ENCODE measurements at places on chromosomes 16 and 17.

DNA sequence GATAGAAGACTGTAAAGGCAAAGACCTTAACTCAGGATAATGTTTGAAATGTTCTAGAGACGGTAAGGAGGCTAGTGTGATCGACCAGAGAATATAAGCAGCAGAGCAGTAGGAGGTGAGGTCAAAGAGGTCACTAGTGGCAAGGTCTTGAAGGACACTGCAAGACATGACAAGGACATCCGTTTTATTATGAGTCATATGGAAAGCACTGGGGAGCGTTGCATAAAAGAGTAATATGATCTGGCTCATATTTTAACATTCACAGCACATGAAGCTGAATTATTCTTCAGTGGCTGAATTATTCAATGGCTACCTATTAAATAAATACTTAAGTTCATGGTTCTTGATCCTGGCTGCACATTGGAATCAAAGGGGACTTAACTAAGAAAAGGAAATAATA lies 123.7 kb downstream of the SOX9 start:
- DNase-seq: no peak

DNA sequence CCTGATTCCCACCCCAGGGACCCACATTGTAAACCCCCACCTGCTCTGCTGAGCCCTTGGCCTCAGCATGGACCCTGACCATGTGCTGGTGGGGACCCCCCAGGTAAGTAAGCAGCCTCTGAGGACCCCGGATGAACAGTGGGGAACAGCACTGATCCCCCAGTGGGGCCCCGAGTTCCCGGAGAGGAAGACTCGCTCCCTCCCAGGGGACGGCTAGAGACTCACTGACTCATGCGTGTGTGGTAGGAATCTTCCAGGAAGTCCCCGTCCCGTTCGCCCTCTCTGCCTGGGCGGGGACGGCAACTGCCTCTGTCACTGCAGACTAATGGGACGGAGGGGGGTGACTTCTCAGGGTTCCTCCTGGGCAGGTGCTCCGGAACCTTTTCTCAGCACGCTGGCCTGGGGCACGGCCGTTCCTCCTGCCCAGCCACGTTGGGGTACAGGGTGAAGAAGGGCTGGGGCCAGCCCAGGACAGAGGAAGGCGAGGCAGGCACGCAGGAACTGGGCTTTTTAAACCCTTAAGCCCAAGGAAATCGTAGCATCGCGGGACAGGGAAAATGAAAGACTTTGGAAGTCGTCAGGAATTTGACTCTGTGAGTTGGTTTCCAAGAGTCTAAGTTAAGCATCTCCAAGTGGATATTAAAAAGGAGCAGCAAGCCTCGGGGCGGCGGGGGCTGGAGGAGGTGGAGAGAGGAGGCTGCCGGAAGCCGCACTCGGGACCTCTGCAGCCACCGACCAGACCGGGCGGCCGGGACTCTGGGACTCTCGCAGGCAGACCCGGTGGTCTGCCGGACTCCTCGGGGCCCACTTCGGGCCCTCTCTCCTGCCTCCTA lies 178.7 kb downstream of the SEC14L1 start:
- peak; percentile 95 for DNase-seq

- DNase-seq: no peak
Measured at GRCh38 chr17:83156408-83156807, 77.0 kb downstream of the METRNL start.

DNA sequence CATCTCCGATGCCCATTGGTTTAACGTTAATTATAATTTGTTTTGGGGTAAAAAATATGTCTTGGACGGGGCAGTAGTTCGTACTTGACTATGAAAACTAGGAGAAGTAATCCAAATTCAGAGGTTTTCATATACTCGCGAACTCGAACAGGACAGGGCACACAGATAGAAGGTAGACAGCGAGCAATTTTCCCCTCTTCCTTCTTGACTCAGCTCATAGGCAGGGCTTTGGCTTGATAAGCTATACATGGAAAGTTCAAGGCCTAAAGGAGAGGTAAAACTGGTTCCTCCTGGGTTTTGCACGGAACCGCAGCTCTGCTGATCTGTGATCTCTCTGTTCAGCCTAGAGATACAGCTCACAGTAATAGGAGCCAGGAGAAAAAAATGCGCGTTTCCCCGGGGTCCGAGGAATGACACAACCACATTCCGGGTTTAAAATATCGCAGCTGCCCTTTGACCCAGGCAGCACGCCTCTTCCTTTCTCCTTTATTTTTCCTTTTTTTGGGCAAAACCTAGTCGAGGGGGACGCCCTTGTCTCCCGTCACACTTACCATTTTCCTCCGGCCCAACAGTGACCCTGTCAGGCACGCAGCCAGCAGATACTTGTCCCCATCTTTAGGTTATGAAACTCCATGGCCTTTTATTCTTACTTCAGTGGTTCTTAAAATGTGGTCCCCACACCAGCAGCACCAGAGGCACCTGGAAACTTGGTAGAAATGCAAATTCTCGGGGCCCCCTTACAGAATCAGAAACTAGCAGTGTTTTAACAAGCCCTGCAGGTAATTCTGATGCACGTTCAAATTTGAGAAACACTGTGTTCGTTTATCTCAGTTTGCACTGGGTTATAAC lies 1.7 kb upstream of the LASP1 start:
- peak; percentile 75 for DNase-seq

DNA sequence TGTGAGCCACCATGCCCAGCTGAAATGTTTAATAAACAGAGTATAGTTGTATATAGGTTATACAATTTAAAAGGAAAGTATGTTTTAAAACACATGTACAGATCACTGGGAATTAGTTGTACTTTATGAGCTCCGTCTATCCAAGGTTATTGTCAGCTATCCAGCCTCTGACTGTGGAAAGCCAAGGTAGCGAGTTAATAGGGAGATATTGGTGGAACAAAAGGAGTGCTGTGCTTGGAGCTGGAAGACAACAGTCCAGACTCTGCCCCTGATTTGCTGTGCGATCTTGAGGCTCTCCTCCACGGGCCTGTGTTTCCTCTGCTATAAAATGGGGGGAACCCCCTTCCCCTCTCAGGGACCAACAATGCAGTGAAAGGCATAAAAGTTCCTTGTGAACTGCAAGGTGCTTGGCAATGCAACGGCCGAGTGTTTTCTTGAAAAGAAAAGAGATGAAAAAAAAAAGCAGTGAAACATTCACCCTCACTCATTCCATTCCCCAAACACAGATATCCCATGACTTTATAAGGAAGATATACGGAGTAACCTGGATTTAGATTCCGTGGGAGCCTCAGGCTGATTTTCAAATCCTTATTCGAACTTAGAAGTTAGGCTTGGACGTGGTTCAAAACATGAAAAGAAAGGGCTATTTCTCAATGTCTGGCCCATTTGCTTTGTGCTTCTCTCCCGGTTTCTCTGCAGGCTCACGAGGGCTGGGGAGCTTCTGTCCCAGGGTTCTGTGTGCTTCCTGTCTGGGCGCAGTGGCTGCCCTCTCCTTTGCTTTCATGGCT lies 34.1 kb downstream of the CUEDC1 start:
- DNase-seq: peak; percentile 83

DNA sequence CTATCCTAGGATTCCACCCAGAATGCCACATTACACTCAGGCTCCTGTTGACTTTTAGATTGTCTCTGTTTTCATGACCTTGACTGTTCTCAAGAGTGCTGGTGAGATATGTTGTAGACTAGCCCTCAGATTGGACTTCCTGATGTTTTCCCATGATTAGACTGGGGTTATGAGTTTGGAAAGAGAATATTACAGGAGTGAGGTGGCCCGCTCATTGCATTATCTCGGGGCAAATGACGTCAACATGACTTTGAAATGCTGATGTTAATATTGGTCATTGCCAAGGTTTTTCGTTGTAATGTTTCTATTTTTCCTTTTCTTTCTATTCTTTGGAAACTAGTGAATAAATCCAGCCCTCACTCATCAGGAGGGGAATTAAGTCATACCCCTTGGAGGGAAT lies 355.7 kb upstream of the MON1B start:
- DNase-seq: no peak

DNA sequence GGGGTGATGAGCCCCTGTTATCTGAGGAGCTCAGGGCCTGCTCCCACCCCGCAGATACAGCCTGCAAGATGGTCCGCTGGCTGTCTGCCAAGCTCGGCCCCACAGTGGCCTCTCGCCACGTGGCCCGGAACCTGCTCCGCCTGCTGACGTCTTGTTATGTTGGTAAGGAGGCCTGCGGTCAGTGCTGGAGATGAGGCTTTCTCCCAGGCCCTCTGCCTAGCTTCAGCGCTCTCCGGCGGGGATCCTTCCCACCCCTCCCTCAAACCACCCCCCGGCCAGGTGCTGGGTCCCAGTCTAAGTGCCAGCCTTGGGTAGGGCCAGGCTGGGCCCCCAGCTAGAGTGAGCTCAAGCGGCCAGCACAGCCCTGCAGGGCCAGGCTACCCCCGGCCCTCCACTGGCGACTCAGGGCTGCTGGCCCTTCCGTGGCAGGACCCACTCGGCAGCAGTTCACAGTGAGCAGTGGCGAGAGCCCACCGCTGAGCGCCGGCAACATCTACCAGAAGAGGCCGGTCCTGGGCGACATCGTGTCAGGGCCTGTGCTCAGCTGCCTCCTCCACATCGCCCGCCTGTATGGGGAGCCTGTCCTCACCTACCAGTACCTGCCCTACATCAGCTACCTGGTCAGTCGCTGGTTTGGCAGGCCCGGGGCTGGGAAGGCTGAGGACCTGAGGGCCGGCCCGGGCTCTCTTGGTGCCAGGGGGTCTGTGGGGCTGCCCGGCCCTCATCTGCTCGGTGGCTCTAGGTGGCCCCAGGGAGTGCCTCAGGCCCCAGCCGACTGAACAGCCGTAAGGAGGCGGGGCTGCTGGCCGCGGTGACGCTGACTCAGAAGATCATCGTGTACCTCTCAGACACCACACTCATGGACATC lies 6.1 kb downstream of the WDR81 start:
- DNase-seq: peak; percentile 90

Data from tibial artery (tissue), 4 donors.